ENCODE measurements at places on chromosomes 12 and 14.

DNA sequence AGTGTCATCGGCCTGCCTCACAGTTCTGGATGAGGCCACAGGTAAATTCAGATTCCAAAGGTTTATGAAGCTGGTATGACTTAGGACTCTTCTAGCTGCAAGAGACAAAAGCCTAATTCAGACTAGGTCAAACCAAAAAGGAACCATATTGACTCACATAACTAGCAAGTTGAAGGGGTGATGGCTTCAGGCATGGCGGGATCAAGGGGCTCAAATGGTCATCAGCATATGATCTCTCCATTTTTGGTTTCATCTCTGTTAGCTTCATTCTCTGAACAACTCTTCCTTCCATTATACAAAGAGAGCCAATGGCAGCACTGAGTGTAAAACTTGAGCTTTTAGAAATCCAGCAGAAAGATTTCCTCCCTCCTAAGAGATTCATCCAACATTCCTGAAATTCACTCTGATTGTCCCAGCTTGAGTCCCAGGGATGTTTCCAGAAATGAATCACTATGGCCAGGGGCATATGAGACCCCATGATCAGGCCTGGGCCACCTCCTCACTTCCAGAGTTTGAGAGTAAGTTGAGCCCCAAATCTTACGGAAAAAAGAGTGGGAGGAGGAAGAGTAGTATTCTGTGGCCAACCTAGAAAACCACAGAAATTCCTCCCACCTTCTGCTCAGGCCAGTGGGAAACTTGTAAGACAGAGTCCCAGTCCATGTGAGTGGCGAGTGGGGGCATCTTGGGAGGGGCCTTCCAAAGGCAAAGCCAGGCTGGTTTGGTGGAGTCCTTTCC, 2.0 kb upstream of the MAP1LC3B2 start:
- DNase-seq: no peak

DNA sequence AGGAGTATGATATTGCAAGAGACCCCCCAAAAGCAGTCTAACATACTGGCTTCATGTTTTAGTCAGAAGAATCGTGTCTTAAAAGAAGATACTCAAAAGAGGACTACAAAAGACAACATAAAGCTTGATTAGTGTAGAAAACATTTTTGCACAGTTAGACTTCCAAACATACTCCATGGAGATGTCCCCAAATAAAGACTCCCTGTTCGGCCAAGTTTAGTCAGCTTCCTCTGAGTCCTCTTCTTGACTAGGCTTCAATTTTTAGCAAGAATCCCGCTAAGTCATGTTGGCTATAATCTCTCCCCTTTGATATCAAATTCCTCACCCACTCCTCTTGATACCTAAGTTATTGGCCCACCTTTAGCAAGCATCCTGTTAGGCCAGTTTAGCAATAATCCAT, 298.0 kb downstream of the RMST start:
- no peak for DNase-seq

DNA sequence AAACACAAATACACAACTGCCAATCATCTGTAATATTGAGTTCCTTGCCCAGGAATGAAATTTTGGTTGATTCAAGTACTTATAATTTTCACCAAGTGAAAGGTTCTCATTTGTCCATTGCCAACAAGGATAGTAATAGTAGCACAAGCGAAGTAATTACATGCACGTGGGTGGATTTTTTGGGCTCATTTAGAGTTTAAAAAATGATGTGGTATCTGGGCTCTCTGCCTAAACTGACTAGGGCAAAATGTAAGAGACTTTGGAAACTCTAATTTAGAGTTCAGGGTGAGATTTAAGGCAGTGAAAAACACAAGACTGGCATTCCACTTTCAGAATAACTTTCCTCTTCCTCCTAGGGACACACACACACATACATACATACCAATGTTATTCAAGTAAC, 111.7 kb downstream of the MYRFL start:
- no peak for DNase-seq

DNA sequence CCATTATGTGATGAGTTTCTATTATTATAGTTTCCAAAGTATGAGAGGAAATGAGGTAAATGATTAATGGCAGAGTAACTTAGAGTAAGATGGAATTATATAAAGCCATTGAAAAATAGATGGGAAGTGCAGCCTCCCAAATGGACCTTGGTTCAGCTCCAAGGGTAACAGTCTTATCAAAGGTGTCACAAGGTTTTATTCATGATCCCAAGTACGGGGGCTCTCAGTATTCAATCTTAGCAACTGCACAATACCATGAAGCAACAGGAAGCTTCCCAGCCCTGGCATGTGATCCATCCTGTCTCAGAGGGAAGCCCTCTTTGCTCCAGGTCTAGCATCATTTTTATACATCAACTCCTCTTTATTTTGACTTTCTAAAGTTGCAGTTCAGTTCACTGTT, 948.2 kb downstream of the GALC start:
- no peak for DNase-seq

DNA sequence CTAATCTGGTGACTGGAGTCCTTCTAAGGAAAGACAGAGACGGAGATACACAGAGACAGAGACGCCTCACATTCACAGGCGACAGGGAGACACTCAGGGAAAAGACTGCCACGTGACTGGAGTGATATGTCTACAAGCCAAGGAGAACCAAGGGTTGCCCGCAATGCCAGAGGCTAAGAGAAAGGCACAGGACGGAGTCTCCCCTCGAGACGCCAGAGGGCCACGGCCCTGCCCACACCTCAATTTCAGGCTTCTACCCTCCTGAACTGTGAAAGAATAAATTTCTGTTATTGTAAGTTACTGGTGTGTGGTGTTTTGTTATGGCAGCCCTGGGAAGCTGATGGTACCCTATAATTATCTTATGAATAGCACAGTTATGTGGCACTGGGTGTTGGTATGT, 11.6 kb upstream of the RAN start:
- no peak for DNase-seq

DNA sequence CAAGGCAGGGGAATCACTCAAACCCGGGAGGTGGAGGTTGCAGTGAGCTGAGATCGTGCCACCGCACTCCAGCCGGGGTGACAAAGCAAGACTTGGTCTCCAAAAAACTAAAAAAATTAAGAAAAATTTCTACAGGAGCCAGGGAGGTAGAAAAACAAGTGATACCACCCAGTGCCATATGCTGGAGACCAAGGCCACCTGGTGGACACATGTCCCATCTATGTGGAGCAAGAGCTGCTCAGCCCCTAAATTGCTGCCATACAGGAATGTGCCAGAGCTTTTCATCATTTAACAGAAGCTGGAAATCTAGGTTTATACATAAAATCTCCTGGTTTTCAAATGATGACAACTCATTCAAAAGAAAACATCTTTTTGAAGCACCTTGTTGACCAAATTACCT, 61.4 kb upstream of the ELK3 start:
- no peak for DNase-seq

- DNase-seq: no peak
These were observed 142.1 kb downstream of the ANO4 start for GRCh38 chr12:100936661-100937060.

All from stimulated activated CD4-positive, alpha-beta T cell treated with anti-CD3 and anti-CD28 coated beads, Interleukin-2, amount 100 ng/mL, for 48 hours (primary cell).